Stimulated activated CD8-positive, alpha-beta memory T cell treated with anti-CD3 and anti-CD28 coated beads, Interleukin-7, amount 100 ng/mL, for 1 hour (primary cell): ENCODE measurements at places on chromosomes 4 and X.
A peak's percentile ranks its signal among the peaks of the same experiment; 100 is the strongest.

GRCh38 chrX:110703641-110704040 lies 92.0 kb downstream of the CHRDL1 start:
- no peak for DNase-seq

DNA sequence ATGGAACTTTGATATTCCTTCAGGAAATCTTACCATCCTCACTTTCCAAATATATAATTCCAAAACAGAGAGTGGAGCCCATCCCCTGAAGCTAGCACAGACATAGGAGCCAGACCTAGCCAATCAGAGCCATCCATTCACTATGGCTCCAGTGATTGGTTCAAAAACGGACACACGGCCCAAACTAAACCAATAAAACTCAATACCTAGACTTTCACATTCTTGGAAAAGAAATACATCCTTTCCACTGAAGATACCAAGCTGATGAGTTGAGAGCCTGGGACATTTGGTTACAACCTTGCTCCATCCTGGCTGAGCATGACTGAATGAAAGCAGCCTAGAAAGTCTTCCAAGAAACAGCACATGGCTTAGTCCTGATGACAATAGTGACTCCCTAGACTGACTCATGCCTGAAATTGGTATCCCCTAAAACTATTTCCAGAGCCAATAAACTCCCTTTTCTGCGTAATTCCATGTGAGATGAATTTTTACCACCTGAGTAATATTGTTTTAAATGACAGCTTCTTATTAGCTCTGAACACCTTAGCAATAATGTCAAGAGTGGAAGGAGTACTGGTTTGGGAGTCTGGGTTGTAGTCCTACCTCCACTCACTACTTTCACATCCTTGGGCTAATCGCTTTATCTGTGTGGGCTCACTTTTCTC lies 189.6 kb upstream of the LNX1 start:
- DNase-seq = no peak

DNA sequence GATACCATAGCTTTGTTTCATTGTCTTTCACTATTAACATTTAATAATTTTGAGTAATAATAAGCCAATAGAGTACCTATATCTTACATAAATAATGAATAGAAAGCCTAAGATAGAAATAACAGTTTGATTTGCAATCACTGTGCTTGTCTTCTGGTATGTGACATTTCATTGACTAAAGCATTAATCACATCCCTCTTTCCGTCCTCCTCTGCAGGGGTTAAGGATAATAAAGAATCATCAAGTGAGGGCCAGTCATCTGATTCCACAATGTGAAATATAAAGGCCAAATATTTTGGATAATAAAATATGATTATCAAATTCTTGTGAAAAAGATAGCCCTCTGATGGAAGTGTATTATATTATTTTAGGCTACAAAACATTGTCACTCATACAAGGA lies 2073.4 kb downstream of the ARAP2 start:
- no peak for DNase-seq

DNA sequence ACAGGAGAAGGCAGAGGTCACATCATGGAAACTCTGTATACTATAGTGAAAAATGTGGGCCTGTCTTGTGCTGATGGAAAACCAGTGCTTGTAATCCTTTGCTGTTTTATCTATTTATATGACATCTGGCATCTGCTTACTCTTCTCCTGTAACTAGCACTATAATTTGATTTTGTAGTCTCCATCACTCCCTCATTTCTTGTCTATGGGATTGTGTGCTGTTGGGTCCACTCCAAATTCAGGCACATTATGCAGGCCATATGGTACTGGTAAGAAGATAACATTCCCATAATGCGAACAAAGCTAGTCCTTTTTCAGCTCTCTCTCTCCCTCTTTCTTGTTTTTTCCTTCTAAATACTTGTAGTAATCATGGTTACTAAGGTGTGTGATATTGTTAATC lies 581.2 kb upstream of the IGFBP7 start:
- DNase-seq = no peak

GRCh38 chr4:123488916-123489315 lies 92.3 kb downstream of the SPRY1 start:
- DNase-seq = no peak

- DNase-seq = no peak
Observed at GRCh38 chr4:135201081-135201480, 999.5 kb upstream of the PABPC4L start.

DNA sequence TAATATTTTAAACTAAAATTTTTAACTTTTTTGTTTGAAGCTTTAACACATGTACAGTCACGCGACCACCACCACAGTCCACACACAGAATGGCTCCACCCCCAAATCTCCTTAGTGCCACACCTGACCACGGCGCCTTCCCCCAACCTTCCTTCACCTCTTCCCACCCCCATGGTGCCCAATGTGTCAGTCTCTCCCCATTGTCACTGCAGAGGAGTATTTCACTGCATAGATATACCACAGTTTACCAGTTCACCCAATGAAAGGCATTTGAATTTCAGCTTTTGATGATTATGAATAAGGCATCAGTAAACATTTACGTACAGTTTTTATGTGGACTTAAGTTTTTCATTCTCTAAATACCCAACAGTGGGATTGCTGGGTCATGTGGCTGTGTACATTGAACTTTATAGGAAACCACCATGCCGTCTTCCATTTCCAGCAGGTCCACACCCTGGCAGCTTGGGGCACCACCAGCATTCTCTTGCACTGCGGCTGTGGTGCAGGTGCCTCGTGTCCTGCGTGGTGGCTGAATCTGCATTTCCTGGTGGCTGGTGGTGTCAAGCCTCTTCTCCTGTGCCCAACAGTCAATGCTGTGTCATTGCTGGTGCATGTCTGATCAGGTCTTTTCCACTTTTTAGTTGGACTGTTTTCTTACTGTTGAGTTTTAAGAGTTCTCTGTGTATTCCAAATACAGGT lies 49.0 kb downstream of the CPLX1 start:
- no peak for DNase-seq

GRCh38 chr4:144461906-144462305 lies 184.1 kb upstream of the HHIP start:
- DNase-seq = no peak

DNA sequence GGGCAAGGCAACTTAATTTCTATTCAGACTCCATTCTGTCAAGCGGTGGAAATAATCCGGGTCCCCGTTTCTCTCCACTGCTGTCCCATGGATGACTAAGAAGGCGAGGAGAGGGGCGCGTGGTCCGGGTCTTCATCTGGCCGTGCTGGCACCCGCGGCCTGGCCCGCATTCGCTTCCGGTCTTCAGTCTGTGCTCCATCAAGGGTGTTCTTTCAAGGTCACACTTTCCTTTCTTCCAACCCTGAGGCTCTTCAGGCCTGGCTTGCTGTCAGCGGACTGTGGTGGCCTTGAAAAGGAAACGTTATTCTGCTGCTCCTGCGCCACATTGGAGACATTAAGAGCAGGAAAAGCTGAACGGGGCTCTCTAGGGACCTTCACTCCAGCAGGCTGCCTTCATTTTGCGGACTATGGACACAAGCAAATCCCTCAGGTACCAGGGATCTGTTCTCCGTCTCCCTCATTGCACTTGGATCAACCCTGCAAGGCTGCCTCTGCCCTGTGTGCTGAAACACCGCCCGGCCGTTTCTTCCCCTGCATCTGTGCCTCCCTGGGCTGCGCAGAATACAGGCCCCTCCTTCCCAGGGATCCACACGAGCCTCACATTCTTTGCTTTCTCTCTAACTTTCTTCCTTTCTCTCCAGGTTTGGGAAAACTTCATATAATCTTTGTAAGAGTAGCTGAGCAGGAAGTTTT lies 5.7 kb upstream of the SLC25A4 start:
- DNase-seq = no peak

GRCh38 chrX:9897761-9898161 lies 69.4 kb upstream of the CLDN34 start:
- no peak for DNase-seq

GRCh38 chr4:141788169-141788915 lies 152.0 kb downstream of the IL15 start:
- DNase-seq = no peak

GRCh38 chr4:80045786-80046185 lies 27.2 kb downstream of the ANTXR2 start:
- DNase-seq = no peak

- no peak for DNase-seq
Observed at GRCh38 chr4:104967034-104967401, 179.7 kb upstream of the TET2 start.

DNA sequence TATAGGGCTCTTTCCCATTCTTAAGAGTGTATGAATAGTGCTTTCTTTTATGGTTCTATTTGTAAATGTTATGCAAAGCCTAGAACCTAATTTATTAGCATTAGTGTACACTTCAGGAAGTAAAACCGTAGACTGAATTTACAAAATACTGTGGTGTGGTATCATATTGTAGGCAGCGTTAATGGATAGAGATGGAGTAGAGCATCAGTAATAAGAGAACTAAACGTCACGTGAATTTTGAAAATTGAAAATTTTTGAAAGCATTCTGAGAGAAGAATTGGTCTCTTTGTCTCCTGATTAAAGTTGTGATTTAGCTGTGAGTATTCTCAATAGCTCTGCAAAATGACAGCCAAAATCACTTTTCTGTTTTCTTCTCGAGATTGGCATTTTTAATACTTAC lies 2.9 kb downstream of the STIM2 start:
- no peak for DNase-seq

DNA sequence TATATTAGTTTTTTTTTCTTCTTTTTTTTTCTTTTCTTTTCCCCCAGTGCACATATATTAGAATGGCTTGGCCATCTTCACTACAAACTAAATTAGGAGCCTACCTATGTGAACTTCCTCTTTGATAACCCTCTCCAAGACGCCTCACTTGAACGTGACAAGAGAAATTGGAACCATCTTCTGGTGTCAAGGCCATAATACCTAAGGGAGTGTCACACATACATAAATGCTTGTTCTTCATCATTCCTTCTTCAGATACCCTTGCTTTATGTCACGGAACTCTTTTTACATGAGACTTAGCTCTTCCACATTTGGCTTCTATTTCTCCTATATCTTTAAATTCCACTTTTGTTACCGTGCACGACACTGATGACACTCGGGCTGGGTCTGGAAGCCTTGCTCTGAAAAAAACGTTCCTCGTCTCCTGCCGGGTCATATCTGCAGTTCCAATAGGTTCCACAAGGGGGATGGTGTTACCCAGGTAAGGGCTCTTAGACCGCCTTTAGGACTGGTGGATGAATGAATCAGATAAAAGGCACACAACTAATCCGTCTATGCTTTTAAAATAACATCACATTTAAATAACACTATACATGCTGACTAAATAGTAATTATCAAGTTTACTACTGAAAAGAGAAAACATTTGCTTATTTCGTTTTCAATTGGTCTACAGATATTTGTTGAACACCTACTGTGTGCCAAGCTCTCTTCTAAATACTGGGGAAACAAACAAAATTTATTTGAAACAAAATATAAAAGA lies 19.9 kb downstream of the DGAT2L6 start:
- peak; percentile 24 for DNase-seq

GRCh38 chr4:72326692-72327632 lies 242.1 kb downstream of the ADAMTS3 start:
- DNase-seq = no peak

- DNase-seq = no peak
Observed at GRCh38 chr4:106584337-106584989, 215.9 kb upstream of the GIMD1 start.

GRCh38 chr4:173958445-173958844 lies 325.0 kb downstream of the FBXO8 start:
- no peak for DNase-seq

DNA sequence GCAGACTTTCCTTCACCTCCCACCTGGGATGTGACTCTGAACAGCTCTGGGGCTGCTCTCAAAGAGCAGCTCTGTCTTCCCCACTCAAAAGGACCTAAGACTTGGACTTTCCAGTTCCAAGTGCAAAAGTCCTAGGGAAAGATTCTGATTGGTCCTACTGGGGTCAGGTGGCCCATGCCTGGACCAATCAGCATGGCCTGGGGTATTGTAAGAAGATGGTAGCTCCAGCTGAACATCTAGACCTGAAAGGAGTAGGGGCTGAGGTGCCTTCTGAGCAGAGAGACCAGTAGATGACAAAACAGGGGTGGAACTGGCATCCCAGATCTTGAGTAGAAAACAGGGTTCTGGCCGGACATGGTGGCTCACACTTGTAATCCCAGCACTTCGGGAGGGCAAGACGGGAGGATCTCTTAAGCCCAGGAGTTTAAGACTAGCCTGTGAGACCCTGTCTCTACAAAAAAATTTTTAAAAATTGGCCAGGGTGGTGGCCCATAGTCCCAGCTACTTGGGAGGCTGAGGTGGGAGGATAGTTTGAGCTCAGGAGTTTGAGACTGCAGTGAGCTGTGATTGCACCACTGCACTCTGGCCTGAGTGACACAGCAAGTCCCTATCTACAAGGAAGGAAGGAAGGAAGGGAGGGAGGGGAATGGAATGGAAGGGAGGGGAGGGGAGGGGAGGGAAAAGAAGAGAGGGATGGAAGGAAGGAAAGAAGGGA lies 27.4 kb upstream of the MRFAP1 start:
- DNase-seq = no peak

DNA sequence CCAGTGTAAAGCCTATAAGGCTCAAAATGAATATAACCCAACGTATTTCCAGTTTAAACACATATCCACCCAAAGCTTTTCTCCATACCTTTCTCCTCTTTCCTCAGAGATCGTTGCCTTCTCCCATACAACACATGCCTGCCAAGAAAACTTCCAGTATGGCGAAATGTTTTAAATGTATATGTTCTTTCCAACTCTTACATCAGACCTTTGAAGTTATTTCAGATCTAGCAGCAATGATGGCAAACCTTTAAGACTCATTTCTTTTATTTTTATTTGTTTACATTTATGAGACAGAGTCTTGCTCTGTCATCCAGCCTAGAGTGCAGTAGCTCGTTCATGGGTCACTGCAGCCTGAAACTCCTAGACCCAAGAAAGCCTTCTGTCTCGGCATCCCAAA lies 265.4 kb downstream of the BMPR1B start:
- no peak for DNase-seq

- DNase-seq = no peak
Observed at GRCh38 chrX:147217334-147217733, 402.8 kb upstream of the CXorf51A start.

GRCh38 chr4:126592088-126592487 lies 1040.7 kb upstream of the INTU start:
- DNase-seq = no peak

GRCh38 chr4:85761803-85762528 lies 287.0 kb downstream of the ARHGAP24 start:
- DNase-seq = no peak

DNA sequence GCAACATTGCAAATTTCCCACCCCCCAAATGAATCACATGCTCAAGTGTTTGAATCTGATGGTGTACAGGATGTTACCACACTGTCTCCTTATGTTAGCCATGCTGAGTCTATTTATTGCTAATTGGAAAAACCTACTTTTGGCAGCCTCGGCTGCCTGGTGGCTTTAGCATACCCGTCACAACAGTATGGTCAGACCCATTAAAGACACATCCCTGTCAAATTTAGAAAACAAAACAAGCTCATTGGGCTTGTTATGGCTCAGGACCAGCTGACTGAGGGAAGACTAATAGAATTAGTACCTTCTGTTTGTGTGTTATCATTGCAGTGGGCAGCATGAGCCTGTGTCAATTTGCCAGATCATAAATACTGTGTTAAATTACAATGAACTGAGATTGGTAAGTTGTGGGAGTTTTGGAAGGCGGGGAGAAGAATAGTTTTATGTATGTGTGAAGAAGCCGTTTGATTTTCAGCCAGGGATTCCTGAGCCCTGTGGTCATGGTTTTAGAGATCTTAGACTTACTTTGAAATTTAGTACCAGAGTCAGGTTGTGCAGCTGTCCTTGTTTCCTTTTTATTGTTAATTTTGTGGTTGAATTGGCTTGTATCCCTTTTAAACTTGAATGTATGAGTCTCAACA lies 66.8 kb downstream of the POLA1 start:
- DNase-seq = no peak

GRCh38 chrX:39162322-39162735 lies 361.1 kb downstream of the MID1IP1 start:
- no peak for DNase-seq
